Eye (tissue), 1 donor: ENCODE measurements at places on chromosomes 13 and 19.

DNA sequence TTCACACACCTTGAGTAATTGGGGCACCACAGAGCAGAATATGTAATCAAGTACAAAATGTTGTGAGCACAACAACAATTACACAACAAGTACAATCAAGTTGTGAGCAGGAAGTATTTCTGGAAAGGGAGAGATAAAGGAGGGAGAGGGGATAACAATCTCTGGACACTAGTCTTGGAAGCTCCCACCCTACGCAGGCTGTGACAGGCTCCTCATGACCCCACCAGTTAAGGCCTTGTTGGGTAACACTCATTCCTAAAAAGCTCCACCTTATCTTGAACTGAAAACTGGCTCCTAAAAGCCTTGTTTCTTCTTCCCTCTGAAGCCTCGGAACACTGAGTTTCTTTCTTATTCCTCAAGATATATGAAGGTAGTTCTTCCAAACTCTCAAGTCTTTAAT, 806.0 kb downstream of the UQCRFS1 start:
- DNase-seq, result no peak

- DNase-seq, result no peak
These were observed 14.9 kb downstream of the PLA2G4C start for GRCh38 chr19:48095612-48096175.

DNA sequence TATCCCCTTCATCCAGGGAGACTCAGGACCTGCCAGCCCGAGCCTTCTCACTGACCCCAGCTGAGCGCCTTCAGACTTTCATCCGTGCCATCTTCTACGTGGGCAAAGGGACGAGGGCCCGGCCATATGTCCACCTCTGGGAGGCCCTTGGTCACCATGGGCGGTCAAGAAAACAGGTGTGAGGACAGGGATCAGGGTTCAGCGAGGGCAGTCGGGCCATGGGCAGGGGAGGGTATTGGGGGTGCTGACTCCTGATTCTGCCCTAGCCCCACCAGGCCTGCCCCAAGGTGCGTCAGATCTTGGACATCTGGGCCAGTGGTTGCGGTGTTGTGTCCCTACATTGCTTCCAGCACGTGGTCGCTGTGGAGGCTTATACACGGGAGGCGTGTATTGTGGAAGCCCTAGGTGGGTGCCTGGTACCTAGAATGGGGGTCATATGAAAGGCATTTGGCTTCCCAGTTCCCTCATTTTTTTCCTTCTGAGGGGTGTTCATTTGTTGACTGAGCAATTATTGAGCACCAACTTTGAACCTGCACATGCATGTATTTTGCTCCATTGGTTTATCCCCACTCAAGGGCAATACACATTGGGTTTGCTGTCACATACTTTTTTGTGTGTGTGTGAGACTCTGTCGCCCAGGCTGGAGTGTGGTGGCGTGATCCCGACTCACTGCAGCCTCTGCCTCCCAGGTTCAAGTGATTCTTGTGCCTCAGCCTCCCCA, 3.9 kb downstream of the ANKLE1 start:
- no peak for DNase-seq

DNA sequence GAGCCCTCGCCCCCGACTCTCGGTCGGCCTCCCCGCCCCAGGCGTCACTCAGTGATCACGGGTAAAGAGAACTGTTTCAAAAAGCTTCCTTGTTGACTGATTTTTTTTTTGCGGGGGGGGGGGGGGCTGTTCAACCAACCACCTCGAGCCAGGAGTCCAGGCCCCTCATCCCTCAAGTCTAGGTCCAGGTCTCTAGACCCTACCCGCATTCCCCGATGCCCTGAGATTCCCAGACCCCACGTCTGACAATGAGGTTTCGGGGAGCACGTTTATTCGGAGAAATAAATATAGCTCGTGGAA, 4.3 kb downstream of the HRC start:
- no peak for DNase-seq

DNA sequence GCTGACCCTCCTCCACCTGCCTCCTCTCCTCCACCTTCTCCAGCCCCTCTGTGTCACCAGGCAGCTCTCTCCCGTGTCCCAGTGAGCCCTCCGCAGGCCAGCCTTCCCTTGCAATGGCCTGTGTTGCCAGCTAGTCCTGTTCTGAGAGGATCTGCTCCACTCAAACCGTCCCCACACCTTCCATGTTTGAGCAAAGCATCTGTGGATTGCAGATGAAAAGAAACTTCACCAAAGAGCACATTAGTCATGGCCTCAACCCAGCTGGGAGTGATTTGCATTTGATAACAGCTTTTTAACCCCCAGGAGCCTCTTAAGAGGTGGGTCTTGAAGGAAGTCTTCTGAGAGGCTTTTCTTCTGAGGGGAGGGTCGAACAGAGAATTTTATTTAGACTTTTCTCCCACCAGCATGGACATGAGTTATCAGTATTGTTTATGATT, 72.8 kb downstream of the COL4A2 start:
- no peak for DNase-seq

GRCh38 chr13:24615114-24615513, 65.1 kb upstream of the ATP12A start:
- DNase-seq, result no peak

- DNase-seq, result peak; percentile 93
These were observed 20.0 kb upstream of the ERCC1 start for GRCh38 chr19:45443462-45444317.

- peak; percentile 30 for DNase-seq
These were observed 350.4 kb downstream of the MTUS2 start for GRCh38 chr13:29170436-29171082.

- no peak for DNase-seq
These were observed 14.2 kb downstream of the UPF1 start for GRCh38 chr19:18845961-18846360.

DNA sequence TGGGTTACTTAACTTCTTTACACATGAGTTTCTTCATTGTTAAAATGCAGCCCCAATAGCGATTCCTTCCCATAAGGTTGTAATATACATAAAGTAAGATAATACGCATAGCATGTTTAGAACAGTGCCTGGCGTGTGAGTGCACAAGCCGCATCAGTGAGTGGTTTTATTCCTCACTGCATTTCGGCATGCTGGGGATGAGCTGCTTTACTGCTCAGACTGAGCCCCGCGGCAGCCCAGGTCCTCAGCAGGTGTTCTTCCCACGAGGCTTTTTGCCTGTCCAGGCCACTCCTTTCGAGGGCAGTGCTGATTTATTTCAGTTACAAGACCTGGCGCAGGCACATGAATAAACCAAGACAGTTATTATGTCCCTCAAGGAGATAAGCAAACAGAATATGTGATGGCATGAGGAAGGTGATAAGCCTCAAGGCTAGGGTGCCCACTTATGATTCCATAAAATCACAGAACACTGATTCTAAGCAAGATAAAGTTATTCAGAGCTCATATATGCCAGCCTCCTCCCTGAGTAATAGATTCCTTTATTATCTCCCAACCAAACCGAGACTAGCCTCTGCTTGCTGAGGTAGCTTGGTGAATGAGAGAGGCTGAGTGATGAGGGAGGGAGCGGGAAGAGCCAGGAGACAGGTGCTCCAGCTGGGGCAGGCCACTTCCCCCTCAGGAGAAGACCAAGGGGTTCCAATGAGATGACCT, 505.5 kb downstream of the DIAPH3 start:
- no peak for DNase-seq

DNA sequence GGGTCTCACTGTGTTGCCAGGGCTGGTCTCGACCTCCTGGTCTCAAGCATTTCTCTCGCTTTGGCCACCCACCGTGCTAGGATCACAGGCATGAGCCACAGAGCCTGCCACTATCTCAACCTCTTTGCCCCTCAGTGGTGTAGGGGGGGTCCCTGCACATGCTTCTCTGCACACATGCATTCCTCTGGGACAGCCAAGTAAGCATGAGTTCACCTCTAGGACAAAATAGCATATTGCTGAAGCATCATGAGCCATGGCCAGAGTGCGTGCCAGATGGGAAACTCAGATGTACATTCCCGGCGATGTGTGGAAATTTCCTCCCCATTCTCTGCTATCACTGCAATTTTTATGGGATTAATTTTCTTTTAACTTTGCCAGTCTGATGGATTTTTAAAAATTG, 23.1 kb downstream of the CHAF1A start:
- no peak for DNase-seq

- peak; percentile 52 for DNase-seq
These were observed 88.8 kb downstream of the GNG7 start for GRCh38 chr19:2613507-2614295.

GRCh38 chr13:49540552-49540951, 44.8 kb downstream of the PHF11 start:
- DNase-seq, result no peak

GRCh38 chr19:48169939-48170803, at the start of the genes LIG1 and ZSWIM9:
TSS of gene LIG1 (minus strand) at chr19:48170344. CDS start at chr19:48165566, 4,778 bp downstream.
TSS of gene ZSWIM9 (plus strand) at chr19:48170680. CDS start at chr19:48171803, 1,123 bp downstream.
- DNase-seq, result peak; percentile 98

GRCh38 chr13:48192411-48192935, 40.5 kb upstream of the ITM2B start:
- DNase-seq, result no peak

DNA sequence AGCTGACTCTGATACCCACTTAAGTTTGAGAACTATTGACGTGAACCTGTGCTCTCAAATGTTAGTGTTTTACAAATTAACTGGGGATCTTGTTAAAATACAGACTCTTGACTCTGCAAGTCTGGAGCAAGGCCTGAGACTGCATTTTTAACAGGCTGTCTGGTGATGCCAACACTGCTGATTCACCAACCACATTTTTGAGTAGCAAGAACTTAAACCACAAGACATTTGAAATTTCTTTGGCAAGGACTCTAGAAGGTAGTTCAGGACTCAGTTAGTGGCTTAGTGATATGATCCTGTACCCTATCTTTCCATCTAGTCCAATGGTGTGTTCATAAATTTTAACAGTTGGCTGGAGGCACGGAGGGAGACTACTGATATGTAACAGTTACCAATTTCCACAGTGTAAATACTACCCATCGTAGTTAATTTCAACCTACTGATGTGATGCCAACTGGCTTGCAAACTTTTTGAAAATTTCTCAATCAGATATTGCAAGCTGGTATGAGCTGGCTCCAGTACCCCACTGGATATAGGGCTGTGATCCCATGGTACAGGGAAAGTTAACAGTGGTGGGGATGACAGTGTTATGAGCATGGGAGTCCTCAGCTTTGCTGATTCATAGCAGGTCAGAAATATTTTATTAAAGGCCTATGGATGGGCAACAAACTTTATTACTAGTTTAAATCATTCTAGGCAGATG, 255.1 kb downstream of the TBC1D4 start:
- DNase-seq, result no peak

GRCh38 chr19:40320558-40320935, 27.6 kb downstream of the C19orf47 start:
- no peak for DNase-seq

DNA sequence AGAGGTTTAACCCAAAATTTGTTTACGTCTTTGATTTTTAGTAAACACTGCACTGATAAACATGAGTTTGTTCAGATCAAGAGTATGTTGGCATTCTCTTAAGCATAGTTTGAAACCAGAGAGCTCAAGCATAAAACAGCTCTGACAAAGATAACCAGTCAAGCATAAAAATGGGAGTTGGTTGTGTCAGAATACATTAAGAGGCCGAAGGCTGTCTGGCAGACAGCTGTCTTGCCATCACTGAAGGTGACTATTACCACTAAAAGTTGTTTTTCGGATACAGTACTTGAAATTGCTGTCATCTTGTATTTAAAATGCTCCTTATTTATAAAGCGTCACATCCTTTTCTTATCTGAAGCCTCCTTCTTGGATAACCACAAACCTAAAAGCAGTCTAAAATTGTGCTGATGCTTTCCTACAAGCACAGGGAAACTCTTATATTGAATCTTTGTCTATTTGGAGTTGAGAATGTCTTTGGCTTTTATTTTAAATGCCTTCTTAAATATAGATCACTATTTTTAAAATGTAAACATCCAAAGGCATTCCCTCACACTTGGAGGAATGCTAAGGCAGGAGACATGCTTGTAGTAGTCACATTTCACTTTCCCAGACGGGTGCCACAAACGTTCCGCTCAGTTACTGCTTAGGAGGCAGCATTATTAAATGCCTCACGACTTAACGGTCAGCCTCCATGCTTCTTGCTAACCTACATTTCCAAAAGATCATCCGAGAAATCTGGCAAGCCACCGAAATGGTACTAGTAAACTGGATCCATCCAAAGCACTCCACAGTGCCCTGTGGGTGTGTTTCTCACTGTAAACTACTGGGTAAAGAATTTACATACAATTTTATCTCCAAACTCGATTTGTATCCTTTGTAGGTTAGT, 1.5 kb downstream of the SMAD9 start:
- DNase-seq, result peak; percentile 87

DNA sequence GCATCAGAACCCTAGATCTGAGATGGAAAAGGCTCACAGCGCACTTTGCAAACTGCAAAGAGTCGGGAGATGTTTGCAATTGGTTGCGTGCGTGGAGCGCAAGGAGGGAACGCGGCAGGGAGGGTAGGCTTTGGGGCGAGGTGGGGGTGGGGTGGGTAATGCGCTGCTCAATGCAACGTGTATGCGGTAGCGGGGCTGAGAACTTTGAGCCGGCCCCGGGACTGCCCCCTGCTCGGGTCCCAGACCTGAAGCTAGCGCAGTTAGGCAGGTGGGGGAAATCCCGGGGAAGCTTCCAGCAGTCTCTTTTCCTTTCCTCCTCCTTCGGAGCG, 971 bp downstream of the FOSB start:
- no peak for DNase-seq

GRCh38 chr19:14405758-14406644, 13.1 kb downstream of the DDX39A start:
- peak; percentile 97 for DNase-seq

DNA sequence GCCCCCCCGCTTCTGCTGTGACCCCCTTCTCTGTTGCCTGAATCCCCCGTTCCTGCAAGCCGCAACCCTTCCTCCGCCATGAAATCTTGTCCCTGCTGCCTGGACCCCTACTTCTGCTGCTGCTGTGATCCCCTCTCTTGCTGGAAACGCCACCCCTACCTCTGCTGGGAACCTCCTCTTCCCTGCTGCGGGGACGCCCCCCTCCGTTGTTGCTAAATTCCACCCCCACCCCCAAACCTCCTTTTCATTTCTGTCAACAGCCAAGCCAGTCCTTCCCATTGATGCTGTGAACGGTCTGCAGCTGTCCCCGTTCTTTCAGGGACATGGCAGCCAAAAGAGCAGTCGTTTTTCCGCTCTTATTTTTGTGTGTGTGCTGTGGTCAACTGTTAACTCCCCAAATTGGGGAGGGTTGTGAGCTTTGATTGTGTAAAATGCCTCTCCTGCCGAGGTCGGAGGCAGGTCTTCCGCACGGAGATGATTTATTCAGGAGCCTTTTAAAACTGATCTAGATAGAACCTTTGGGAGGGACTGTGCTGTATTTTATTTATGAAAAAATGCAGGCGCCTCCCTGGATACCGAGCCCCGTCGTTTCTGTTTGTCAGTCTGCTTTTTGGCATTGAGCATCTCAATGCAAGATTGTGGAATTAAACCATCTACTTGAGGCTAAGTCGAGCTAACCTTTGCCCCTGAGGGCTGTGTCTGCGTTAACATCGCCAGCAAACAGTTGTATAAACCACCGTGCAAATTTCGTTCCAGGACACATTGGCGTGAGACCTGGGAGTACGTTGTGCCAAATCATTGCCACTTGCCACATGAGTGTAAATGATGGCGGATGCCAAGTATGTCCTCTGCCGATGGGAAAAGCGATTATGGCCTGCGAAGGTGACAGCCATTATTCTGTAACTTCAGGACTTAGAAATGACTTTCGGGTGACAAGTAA, 27.9 kb upstream of the NDUFS7 start:
- DNase-seq, result peak; percentile 88
